Activated CD4-positive, alpha-beta T cell treated with anti-CD3 and anti-CD28 coated beads, Interleukin-2, amount 10 ng/mL, durations not matched to agents 7 days and 5 days (primary cell): ENCODE measurements at places on chromosomes 3 and 15. TPM values are rescaled to one million over a fixed set of nuclear protein-coding genes. Genes with fewer than 3 reads are reported as not detected.

Gene TBC1D23
- total RNA-seq = 28.6 TPM

Gene CHRM5
- total RNA-seq = not detected

Gene HEMK1
- 42.3 TPM for total RNA-seq

Gene GXYLT2
- not detected for total RNA-seq

Gene HES1
- total RNA-seq = 2.7 TPM

Gene LRRC3B
- not detected for total RNA-seq

Gene NRROS
- 36.6 TPM for total RNA-seq

Gene SLC12A1
- not detected for total RNA-seq

Gene PRTG
- total RNA-seq = not detected

Gene SERINC4
- 0.37 TPM for total RNA-seq

Gene SLC6A11
- not detected for total RNA-seq

Gene IL17RE
- 2.7 TPM for total RNA-seq

- no peak for DNase-seq
- peak overlapping the region; percentile 97 for H3K27ac ChIP-seq
Observed at GRCh38 chr3:112561484-112561733, 353 bp downstream of the ATG3 start.

- H3K27me3 ChIP-seq = peaks cover 5% of the 10 kb centered on the region
- no peak for DNase-seq
- no peak overlapping the region for H3K27ac ChIP-seq
- H3K4me1 ChIP-seq = peaks cover 14% of the 10 kb centered on the region
- peaks cover 5% of the 10 kb centered on the region for H3K36me3 ChIP-seq
- no peak overlapping the region for H3K4me3 ChIP-seq
Observed at GRCh38 chr3:153158189-153158588, 3.8 kb upstream of the RAP2B start.

DNA sequence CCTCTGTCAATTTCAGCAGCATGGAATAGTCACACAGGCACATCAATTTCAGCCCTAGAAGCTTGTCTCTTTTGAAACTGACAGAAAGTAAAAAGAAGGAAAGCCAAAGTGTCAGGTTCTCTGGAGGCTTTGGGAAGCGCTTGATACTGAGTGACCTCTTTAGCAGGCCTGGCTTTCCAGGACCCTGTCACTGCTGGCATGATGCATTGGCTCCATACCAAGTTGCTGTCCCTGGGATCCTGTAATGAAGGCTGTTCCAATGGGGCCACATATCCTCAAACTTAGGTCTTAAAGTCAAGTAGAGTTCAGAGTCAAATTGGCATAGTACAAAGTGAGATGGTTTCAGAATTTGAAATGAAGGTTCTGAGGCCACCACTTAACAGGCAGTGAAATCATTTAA, 640.9 kb downstream of the SQOR start:
- H3K36me3 ChIP-seq = no peaks in the 10 kb centered on the region
- H3K4me3 ChIP-seq = no peak overlapping the region
- DNase-seq = no peak
- no peaks in the 10 kb centered on the region for H3K4me1 ChIP-seq

DNA sequence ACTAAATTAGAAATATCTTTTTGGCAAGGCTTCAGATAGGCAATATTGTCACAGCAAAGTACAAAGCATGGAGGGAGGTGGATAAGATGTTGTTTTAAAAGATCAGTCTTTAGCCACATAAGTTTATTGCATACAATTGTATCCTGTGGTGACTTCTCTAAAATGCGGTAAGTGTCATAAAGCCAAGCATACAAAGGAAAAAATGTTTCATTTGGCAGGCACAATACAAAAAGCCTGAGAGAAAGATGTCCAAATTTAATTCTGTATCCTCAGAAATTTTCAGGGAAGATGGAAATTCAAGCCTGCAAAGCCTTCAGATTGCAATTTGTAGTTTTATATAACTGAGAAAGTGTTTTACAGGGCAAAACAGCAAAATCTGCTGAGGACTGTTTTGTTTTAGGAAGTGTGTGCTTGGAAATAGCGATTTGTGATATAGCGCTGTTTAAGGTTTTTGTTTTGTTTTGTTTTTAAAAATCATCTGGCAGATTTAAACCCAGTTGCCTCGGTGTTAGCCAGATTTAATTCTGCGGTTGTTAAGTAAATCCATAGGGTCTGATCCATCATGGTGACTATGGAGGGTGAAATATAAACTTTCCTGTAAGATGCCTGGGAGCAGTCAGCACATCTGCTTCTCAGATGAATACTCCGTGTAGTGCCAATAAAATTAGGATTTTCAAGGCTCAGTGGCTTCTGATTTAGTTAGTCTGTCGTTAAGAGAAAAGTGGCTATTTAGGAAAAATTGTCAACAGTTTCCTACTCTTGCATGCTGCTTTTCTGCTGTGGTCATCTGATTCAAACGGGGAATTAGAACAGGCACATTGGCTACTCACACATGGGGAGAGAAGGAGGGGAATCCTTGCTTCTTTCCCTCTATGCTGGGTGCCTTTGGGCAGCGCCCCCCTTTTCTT, 8.0 kb downstream of the KAT2B start:
- no peak for DNase-seq
- H3K4me1 ChIP-seq = peaks cover 80% of the 10 kb centered on the region
- H3K4me3 ChIP-seq = no peak overlapping the region
- H3K27me3 ChIP-seq = no peaks in the 10 kb centered on the region

- H3K27me3 ChIP-seq = no peaks in the 10 kb centered on the region
- H3K4me3 ChIP-seq = no peak overlapping the region
- H3K27ac ChIP-seq = no peak overlapping the region
- no peaks in the 10 kb centered on the region for H3K4me1 ChIP-seq
Observed at GRCh38 chr15:51879555-51879954, 50.1 kb downstream of the TMOD3 start.

- H3K4me3 ChIP-seq = no peak overlapping the region
- peaks cover 48% of the 10 kb centered on the region for H3K36me3 ChIP-seq
- DNase-seq = no peak
- peaks cover 7% of the 10 kb centered on the region for H3K4me1 ChIP-seq
Observed at GRCh38 chr15:45664451-45664850, 29.6 kb downstream of the SQOR start.

DNA sequence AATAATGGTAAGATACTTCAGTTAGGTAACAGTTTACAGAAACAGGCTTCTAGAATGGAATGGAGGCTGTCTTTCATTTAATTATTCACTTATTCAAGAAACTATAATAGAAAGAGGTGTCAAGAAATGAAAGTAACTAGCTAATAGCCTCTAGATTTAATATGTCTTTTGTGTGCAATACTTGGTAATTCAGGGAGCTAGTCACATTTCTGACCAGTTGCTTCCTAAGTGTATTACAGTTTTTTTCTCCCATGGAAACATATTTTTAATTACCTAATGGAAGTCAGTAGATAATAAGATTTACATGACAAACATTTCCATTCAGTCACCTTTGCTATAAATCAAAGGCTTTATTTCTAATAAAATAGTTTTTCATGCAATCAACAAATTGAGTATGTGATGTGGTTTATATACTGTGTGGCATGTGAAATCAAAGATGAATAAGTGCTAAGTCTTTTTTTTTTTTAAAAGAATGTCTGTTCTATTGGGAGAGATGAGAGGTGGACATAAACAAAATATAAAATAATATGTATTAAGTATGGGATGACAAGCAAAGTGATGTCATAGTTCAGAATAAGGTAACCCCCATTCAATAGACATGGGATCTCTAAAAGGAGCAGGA, 985.7 kb downstream of the SQOR start:
- H3K36me3 ChIP-seq = no peaks in the 10 kb centered on the region
- DNase-seq = no peak
- no peak overlapping the region for H3K27ac ChIP-seq
- H3K27me3 ChIP-seq = no peaks in the 10 kb centered on the region

DNA sequence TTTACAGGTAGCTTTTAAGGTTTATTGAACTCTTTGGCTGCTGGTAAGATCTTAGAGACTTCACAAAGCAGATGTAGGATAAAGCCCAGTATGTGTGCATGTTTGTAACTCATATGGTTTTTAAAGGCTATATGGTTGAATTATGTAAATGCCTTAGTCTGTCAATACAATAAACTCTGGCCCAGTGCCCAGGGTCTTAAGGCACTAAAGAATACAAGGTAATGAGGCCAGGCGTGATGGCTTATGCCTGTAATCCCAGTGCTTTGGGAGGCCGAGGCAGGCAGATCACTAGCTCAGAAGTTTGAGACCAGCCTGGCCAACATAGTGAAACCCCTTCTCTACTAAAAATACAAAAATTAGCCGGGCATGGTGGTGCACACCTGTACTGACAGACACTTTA, 170.3 kb upstream of the CGNL1 start:
- no peak overlapping the region for H3K27ac ChIP-seq
- no peaks in the 10 kb centered on the region for H3K36me3 ChIP-seq
- no peak for DNase-seq
- H3K4me3 ChIP-seq = no peak overlapping the region

GRCh38 chr3:8579096-8579495, 65.5 kb downstream of the SSUH2 start:
- no peak for DNase-seq
- no peak overlapping the region for H3K27ac ChIP-seq
- H3K36me3 ChIP-seq = no peaks in the 10 kb centered on the region
- no peaks in the 10 kb centered on the region for H3K27me3 ChIP-seq
- no peaks in the 10 kb centered on the region for H3K4me1 ChIP-seq

GRCh38 chr3:172591876-172592771, 68.9 kb upstream of the TNFSF10 start:
- peaks cover 37% of the 10 kb centered on the region for H3K36me3 ChIP-seq
- H3K27ac ChIP-seq = peak overlapping the region; percentile 85
- no peaks in the 10 kb centered on the region for H3K27me3 ChIP-seq
- H3K4me3 ChIP-seq = peak overlapping the region; percentile 49

DNA sequence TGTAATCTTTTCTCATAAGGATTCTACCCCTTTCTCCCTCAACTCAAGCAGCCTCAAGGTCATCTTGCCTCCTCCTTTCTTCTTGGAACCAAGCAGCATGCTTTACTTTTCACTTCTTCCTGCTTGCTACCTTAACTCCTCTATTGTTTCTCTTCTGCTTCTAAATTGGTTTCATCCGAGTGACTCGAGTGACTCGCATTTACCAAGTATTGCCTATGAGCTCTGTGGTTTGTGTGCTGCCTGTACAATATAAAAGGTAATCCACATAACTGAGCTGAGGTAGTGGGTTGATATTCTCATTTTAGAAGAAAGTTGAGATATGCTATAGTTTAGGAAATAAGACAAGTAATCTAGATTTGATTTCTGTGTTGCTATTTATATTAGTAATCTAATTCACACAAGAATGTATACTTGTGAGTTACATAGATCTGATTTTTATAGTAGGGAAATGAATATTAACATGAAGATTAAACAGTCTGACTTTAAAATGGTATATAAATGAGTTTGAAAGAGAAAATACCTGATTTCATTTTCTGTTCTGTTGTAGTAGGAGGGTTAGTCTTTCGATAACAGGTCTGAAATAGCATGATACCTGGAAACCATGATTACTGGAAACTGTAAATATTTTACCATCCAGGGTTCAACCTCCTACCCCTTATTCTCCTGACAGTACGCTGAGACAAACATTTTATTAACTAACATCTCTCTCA, 5.5 kb downstream of the HHLA2 start:
- no peaks in the 10 kb centered on the region for H3K27me3 ChIP-seq
- DNase-seq = peak; percentile 42
- H3K4me3 ChIP-seq = peak overlapping the region; percentile 59
- peaks cover 57% of the 10 kb centered on the region for H3K4me1 ChIP-seq
- peaks cover 10% of the 10 kb centered on the region for H3K36me3 ChIP-seq

DNA sequence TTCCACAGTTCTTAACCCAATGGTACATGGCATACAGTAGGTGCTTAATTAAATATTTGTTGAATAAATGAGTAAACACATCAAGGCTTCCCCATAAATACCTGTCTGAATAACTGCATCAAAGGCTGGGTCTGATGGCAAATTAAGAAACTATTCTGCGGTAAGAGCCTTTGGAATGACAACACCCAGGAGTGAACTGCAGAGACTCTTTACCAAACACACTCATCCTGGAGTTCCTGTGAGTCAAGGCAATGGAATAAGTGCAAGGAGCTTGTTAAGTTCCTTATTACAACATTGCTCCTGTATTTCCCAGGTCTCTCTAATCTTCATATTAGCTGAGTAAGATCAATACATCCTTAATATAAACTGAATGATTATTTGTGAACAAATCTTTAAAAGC, 119.9 kb upstream of the STT3B start:
- no peaks in the 10 kb centered on the region for H3K27me3 ChIP-seq
- no peak overlapping the region for H3K27ac ChIP-seq
- no peaks in the 10 kb centered on the region for H3K36me3 ChIP-seq
- H3K4me1 ChIP-seq = peaks cover 5% of the 10 kb centered on the region
- no peak overlapping the region for H3K4me3 ChIP-seq
- DNase-seq = no peak

DNA sequence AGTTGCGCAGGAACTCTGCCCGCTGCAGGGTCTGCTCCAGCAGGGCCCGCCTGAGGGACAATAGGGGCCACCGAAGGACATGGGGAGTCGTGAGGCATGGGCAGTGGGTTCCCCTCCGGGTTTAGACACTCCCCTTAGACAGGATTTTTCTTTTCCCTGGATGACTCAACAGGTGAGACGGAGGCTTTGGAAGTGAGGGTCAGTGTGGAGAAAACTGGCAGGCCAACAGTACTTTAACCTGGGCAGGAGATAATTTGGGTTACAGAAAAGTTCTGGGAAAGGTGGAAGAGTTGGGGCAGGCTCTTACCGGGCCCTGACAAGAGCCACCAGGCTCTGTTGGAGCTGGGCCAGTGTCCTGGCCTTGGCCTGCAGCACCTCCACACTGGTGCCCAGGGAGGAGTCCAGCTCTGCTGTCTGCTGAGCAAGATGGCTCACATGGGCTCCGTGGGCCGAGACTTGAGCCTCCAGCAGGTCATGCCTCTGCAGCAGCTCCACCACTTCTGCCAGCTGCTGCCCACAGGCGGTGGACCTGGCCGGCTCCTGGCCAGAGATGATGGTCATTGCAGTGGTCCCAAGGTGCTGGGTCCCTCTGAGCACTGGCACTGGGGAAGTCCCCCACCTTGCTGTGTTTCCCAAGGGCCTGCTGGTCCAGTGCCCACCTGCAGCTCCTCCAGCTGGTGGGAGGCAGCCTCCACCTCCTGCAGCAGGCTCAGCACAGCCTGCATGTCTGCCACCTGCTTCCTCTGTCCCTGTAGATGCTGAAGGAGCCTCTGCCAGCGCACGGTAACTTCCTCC, 11.0 kb downstream of the SPTBN5 start:
- H3K27ac ChIP-seq = no peak overlapping the region
- H3K4me3 ChIP-seq = no peak overlapping the region
- DNase-seq = no peak
- H3K4me1 ChIP-seq = peaks cover 14% of the 10 kb centered on the region
- no peaks in the 10 kb centered on the region for H3K36me3 ChIP-seq

- peaks cover 4% of the 10 kb centered on the region for H3K4me1 ChIP-seq
- no peak for DNase-seq
- no peak overlapping the region for H3K4me3 ChIP-seq
Observed at GRCh38 chr15:67708500-67708899, 116.8 kb upstream of the SKOR1 start.

DNA sequence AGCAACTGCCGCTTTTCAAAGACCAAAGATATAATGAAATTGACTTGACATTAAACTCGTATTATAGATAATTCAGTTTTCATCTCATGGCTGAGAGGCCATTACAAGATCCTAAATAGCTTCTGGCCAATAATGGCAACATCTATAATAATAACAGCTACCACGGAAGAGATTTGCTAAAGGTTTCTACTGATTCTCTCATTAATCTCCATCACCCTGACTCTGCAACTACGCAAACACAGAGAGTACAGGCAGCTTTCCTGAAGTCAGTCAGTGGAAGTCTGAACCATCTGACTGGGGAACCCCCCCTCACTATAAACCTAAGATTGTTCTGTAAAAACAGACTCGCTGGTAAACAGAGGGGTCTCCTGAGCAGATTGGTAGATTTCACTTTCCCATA, 257.1 kb downstream of the MAGI1 start:
- no peaks in the 10 kb centered on the region for H3K36me3 ChIP-seq
- no peaks in the 10 kb centered on the region for H3K27me3 ChIP-seq
- H3K4me3 ChIP-seq = no peak overlapping the region
- no peak for DNase-seq
- H3K4me1 ChIP-seq = no peaks in the 10 kb centered on the region
